NB4 (cell line): ENCODE measurements at places on chromosomes 4 and X.

- no peak for DNase-seq
These were observed 18.4 kb downstream of the ZNF827 start for GRCh38 chr4:145920205-145920604.

DNA sequence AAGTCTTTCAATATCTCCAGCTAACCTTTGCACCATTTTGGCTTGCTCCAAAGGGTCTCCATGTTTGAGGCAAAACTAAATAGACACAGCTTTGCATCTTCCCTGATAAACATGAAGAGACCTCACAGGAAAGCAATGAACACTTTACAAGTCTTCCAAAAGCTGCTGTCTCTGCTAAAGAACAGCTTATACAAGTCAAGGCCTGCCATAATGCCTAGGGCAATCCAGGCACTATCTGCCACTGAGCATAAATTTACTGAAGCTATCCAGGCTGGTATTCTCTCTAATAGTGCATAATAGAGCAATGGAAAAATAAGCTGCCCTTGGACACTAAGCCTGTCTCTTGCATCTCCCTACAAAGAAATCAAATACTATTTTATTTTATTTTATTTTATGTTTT is 60.1 kb upstream of the S100G start:
- DNase-seq = no peak

DNA sequence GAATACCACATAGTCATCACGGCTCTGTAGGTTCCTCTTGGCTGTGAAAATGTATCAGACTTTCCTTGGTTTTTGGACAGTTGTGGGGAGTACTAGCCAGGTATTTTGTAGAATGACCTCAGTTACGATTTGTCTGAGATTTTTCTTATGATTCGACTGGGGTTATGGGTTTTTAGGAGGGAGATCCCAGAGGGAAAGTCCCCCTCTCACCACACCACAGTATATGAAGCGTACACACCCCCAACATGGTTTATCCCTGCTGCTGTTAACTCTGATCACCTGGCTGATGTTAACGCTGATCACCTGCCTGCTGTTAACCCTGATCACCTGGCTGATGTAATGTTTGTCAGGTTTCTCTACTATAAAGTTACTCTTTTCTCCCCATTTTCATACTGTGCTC is 72.6 kb downstream of the ANAPC4 start:
- DNase-seq = no peak

- DNase-seq = peak; percentile 4
These were observed 48.2 kb downstream of the STK26 start for GRCh38 chrX:132071254-132071653.

DNA sequence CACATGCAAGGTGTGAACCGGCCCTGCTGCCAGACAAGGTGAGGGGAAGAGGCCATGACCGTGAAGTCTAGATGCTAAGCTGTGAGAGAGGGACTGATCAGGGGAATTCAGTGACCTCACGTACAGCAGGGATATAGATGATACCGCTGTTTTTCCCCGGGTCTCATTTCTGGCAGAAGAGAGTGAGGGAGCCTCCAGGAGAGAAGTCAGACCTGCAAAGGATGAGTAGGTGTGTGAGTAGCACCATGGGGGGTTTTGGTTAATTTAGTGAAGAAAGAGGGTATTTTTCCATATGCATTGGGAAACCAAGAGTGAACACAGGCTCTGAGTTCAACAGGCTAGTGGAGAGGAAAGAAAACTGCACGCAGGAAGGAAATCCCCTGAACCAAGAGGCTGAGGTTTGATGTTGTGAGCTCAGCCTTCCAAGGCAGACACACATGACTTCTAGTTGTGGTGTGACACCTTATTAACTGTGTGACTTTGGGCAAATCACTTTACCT is 127.6 kb upstream of the GATB start:
- no peak for DNase-seq

GRCh38 chr4:181148470-181148869 is 1094.7 kb upstream of the TENM3 start:
- no peak for DNase-seq

- no peak for DNase-seq
These were observed 115.0 kb downstream of the AGTR2 start for GRCh38 chrX:116285501-116285900.

- peak; percentile 45 for DNase-seq
These were observed 4.3 kb downstream of the HADH start for GRCh38 chr4:107993969-107994368.

DNA sequence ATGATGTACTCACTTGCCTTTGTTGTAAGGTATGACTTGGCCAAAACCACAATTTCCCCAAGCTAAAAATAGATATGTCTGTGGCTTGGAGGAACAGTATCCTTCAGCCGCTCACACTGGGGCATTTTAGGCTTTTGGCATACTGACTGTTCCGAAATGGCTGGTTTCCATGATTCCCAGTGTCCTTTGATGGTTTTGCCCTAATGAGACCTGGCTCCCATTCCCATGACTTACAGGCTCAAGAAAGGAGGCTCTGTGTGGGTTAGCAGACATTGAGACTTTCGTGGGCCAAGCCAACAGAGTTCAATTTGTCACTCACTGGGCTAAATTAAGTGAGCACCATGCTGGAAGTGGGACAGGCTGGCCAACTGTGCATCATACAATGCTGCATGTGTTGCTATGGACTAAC is 150.6 kb downstream of the CEP135 start:
- DNase-seq = peak; percentile 9

- no peak for DNase-seq
These were observed 145.4 kb downstream of the REELD1 start for GRCh38 chr4:146359771-146360170.

GRCh38 chr4:67746797-67747495 is 7.2 kb downstream of the GNRHR start:
- DNase-seq = peak; percentile 48

DNA sequence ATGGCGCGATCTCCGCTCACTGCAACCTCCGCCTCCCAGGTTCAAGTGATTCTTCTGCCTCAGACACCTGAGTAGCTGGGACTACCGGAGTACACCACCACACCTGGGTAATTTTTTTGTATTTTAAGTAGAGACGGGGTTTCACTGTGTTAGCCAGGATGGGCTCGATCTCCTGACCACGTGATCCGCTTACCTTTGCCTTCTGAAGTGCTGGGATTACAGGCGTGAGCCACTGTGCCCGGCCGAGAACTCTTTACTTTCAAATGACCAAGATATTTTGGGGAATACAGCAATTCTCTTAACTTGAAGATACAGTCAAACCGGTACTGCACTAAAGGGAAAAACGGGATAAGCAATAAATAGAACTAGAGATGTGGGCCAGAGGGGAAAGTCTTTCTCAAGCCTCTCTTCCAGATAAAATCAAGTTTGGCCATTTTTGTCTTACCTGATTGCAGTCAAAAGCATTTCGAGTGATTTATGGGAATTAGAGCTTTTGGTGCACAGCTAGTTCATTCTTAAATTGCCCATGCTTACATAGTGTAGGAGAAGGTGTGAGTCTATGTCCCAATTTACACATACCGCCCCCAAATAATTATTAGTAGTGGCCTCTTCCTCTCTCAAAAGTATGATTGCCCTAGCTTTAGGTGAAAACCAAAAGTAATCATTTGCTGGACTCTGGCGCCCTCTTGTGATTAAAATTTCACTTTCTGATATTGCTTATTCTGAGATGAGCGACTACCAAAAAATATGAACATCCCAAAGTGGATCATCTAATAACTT is 53.2 kb upstream of the ABCG2 start:
- peak; percentile 62 for DNase-seq

DNA sequence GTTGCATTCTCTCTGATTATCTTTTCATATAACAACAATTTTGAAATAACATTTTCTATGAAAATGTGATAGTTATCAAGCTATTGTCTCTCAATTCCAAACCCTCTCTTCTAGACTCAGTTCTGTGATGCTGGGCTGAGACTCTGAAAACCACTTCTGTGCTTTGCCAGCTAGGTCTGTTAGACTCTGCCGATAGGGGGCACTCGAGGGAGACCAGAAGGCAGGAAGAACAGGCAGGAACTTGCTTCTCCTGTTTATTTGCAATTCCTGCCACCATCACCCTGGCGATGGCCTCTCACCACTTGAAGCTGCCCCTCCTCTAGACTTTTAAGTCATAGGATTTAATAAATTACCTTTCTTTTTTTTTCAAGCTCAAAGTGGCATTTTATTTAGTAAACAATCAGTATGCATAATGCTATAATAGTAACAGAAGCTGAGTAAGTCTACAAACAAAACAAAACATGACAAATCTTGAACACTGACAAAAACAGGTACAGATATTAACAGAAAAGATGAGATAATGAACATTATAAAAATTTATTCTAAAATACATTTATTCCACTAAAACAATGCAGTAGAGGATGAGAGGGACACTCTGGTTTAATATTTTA is 49.7 kb downstream of the RASL11B start:
- peak; percentile 78 for DNase-seq

GRCh38 chr4:137070614-137071013 is 461.7 kb downstream of the PCDH18 start:
- no peak for DNase-seq

DNA sequence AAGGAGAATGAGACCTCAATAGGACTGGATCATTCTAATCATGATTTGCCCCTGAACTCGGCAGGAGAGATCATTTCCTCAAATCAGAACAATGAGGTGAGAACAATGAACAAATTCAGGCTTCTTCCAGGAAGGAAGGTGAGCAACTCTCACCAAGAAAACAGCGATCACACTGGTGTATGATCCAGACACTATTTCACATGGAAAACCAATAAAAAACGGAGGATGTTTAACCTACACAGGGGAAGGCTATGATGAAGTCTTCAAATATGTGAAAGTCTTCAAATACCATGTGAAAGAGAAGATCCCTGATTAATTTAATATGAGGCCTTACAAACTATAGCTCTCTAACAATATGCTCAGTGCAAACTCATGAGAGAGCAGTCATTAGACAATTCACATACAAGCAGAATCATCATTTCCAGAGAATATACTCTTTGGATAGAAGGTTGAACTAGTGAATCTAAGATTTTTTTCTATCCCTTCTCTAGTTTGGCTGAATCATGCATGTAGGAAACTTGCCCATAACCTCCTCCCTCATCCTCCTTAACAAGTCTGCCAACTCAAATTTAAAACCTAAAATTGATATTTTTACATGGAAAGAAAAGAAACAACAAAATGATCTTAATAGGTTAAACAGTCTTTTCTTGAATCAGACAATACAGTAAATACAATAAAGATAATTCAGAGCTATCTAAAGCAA is 122.5 kb downstream of the ADAMTS3 start:
- no peak for DNase-seq
